B cell (primary cell): ENCODE measurements at places on chromosomes 3 and 15. TPM values are rescaled to one million over a fixed set of nuclear protein-coding genes. Genes with fewer than 3 reads are reported as not detected.

The ZNF774 gene
- 0.19 and 0.26 TPM in 2 replicates for polyA plus RNA-seq

The CTXN2 gene
- not detected in 2 replicates for polyA plus RNA-seq

The SERPINI1 gene
- polyA plus RNA-seq, result 6.8 and 8.4 TPM in 2 replicates

The FANCD2OS gene
- not detected in 2 replicates for polyA plus RNA-seq

The TEX264 gene
- polyA plus RNA-seq, result 66.6 and 79.7 TPM in 2 replicates

The KLHL40 gene
- polyA plus RNA-seq, result not detected in 2 replicates

The LSAMP gene
- not detected in 2 replicates for polyA plus RNA-seq

The SAMD7 gene
- not detected in 2 replicates for polyA plus RNA-seq

The KBTBD12 gene
- not detected in 2 replicates for polyA plus RNA-seq

The ITIH4 gene
- polyA plus RNA-seq, result 21.5 and 34.3 TPM in 2 replicates

The POPDC2 gene
- 7.5 and 9.5 TPM in 2 replicates for polyA plus RNA-seq

The SUSD5 gene
- polyA plus RNA-seq, result 0.12 and 0.15 TPM in 2 replicates

The GUCA1C gene
- not detected in 2 replicates for polyA plus RNA-seq

The IGDCC3 gene
- polyA plus RNA-seq, result not detected in 2 replicates

The FOXB1 gene
- polyA plus RNA-seq, result not detected in 2 replicates

The FAM43A gene
- 9.5 and 17.1 TPM in 2 replicates for polyA plus RNA-seq

The FRMD5 gene
- polyA plus RNA-seq, result 0.14 TPM in 1 of 2 replicates, not detected in the other

The ANO10 gene
- 1.1 and 1.9 TPM in 2 replicates for polyA plus RNA-seq

The CCDC39 gene
- not detected in 2 replicates for polyA plus RNA-seq

The UROC1 gene
- not detected in 2 replicates for polyA plus RNA-seq

The NRROS gene
- polyA plus RNA-seq, result 40.1 and 50.3 TPM in 2 replicates

The GPR27 gene
- 0.04 and 0.07 TPM in 2 replicates for polyA plus RNA-seq

The KBTBD13 gene
- polyA plus RNA-seq, result not detected in 2 replicates

The CHL1 gene
- 5.4 and 6.2 TPM in 2 replicates for polyA plus RNA-seq

The SLC22A14 gene
- 0.06 TPM in 1 of 2 replicates, not detected in the other for polyA plus RNA-seq

The BCHE gene
- not detected in 2 replicates for polyA plus RNA-seq

The VIPR1 gene
- polyA plus RNA-seq, result 0.79 and 8.0 TPM in 2 replicates

The CIDEC gene
- polyA plus RNA-seq, result not detected in 2 replicates

The SI gene
- not detected in 2 replicates for polyA plus RNA-seq

The C3orf52 gene
- 0.18 and 0.23 TPM in 2 replicates for polyA plus RNA-seq

The PROS1 gene
- polyA plus RNA-seq, result 0.03 TPM in 1 of 2 replicates, not detected in the other

The ILDR1 gene
- polyA plus RNA-seq, result 1.3 and 4.7 TPM in 2 replicates

The INSYN1 gene
- not detected in 2 replicates for polyA plus RNA-seq

The DPPA4 gene
- polyA plus RNA-seq, result 3.3 and 7.2 TPM in 2 replicates

The PAK6 gene
- 0.45 and 0.76 TPM in 2 replicates for polyA plus RNA-seq

The HYAL1 gene
- 0.12 TPM in 1 of 2 replicates, not detected in the other for polyA plus RNA-seq

The RNF123 gene
- polyA plus RNA-seq, result 51.8 and 55.6 TPM in 2 replicates

The FYCO1 gene
- polyA plus RNA-seq, result 2.8 and 5.4 TPM in 2 replicates

The PYGO1 gene
- polyA plus RNA-seq, result not detected in 2 replicates

The EPB42 gene
- polyA plus RNA-seq, result not detected in 2 replicates

The FSD2 gene
- not detected in 2 replicates for polyA plus RNA-seq

The GREM1 gene
- not detected in 2 replicates for polyA plus RNA-seq

The DNAH12 gene
- polyA plus RNA-seq, result 0.09 TPM in 1 of 2 replicates, not detected in the other

The TGM4 gene
- not detected in 2 replicates for polyA plus RNA-seq

The ZNF660 gene
- polyA plus RNA-seq, result 0.49 and 0.92 TPM in 2 replicates

The SNTN gene
- polyA plus RNA-seq, result not detected in 2 replicates

The HCLS1 gene
- polyA plus RNA-seq, result 161 and 228 TPM in 2 replicates

The THRB gene
- 1.2 and 1.8 TPM in 2 replicates for polyA plus RNA-seq

The GOLGA6L7 gene
- polyA plus RNA-seq, result not detected in 2 replicates

The TMEM266 gene
- polyA plus RNA-seq, result not detected in 2 replicates

The TTLL13 gene
- polyA plus RNA-seq, result 0.33 TPM in 1 of 2 replicates, not detected in the other

The C3orf33 gene
- polyA plus RNA-seq, result 0.88 and 1.1 TPM in 2 replicates

The DAPK2 gene
- 5.0 and 8.3 TPM in 2 replicates for polyA plus RNA-seq

The IL16 gene
- polyA plus RNA-seq, result 96.1 and 181 TPM in 2 replicates

The ATP10A gene
- polyA plus RNA-seq, result 0.21 and 1.4 TPM in 2 replicates
